Stimulated activated CD4-positive, alpha-beta T cell treated with anti-CD3 and anti-CD28 coated beads, Interleukin-2, amount 100 ng/mL, for 24 hours (primary cell): ENCODE measurements at places on chromosomes 1 and 21.

- DNase-seq: peak; percentile 30
Measured at GRCh38 chr1:154784924-154785531, 85.1 kb downstream of the KCNN3 start.

DNA sequence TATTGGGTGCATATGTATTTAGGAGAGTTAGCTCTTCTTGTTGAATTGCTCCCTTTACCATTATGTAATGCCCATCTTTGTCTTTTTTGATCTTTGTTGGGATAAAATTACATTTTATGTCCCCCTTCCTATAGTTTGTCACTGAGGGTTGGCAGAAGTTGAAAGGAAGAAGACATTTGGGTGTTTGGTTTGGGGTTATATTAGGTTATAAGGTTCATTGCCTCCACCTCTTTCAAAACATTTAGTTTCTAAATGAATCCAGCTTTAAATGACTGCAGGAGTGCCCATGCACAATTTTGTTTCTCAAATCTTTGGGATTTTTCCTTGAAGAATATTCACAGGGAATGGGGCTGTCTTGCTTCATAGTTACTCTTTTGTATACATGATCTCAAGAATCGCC is 14.6 kb upstream of the LGALS8 start:
- DNase-seq: no peak

- no peak for DNase-seq
Measured at GRCh38 chr1:109543283-109543987, 3.8 kb downstream of the GPR61 start.

DNA sequence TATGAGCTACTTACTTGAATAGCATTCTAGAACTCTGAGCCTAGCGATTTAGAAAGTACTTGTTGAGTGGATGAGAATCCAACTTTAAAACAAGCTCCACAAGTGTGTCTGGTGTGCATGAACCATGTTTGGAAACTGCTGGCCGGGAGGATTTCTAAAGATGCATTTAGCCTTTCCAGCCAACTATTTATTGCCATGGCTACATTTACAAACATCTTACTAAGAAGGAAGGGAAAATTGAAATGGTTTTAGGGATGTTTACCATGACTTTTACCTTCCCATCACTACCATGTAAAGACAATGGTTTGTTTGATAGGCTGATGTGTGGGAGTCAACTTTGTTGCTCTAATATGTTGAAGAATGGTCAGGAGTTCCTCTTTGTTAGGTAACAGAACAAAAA is 37.7 kb upstream of the ARHGAP29 start:
- DNase-seq: no peak

DNA sequence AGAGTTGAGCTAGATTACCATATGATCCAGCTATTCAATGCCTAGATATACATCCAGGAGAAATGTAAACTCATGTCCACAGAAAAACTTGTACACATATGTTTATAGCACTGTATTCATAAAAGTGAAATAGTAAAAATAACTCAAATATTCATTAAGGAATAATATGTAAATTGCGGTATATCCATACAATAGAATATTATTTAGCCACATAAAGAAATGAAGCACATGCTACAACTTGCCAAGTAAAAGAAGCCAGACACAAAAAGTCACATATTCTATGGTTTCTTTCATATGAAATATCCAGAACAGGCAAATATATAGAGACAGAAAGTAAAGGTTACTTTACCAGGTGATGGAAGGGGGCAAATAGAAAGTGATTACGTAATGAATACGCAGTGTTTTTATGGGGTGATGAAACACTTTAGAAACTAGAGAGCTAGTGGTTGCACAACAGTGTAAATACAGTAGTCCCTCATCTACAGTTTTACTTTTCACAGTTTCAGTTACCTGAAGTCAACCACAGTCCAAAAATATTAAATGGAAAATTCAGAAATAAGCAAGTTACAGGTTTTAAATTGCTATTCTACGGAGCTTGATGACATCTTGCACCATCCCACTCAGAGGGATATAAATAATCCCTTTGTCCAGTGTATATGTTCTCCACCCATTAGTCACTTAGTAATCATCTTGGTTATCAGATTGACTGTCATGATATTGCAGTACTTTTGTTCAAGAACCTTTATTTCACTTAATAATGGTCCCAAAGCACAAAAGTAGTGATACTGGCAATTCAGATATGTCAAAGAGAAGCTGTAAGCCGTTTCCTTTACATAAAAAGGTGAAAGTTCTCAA is 62.3 kb downstream of the ZNF644 start:
- no peak for DNase-seq

- DNase-seq: no peak
Measured at GRCh38 chr1:226988334-226988666, 48.2 kb downstream of the COQ8A start.

DNA sequence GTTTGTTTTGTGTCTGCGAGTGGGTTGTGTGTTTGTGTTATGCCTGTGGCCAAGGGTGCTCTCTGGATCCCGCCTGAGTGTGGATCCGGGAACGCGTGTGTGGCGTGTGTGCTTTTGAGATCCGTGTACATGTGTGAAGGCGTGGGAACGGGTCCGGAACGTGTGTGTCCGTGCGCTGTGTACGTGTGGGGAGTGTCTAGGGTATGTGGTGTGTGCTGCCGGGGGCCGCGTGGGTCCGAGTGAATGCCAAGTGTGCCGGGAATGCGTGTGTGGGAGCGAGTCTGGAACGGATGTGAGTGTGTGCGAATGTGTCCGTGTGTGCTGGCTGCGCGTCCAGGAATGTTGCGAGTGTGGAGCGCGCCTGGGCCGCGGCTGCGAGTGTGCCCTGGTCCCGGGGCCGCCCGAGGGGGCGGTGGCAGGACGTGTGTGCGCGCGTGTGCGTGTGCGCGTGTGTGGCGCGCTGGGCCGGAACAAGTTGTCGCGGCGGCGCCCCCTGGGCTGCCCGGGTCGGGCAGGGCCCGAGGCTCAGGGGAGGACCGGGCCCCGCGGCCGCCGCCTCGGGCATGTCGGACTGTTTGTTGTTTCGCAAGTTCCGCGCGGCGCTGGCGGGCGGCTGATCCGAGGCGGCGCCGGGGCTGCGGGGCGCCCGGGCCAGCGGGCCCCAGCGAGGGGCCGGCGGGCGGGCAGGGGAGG is 953 bp downstream of the PTPRU start:
- peak; percentile 25 for DNase-seq

DNA sequence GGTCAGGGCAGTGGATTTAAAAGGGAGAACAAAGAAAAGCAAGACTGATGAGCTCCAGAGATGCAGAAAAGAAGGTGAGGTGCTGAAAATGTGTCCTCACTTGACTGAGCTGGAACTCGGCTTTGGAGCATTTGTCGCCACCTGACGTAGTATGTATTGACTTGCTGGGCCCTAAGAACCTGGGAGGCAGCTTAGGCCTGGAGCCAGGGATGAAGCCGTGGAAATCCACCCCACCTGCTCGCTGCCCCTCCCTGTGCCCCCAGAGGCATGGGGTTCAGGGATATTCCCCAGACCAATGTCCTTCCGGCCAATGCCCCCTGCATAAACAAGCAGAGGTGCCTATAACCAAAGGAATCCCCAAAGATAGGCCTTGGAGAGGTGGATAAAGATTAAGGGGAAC is 14.3 kb downstream of the MRAP start:
- DNase-seq: no peak

- DNase-seq: no peak
Measured at GRCh38 chr1:156692925-156693847, 12.2 kb downstream of the CRABP2 start.

- peak; percentile 19 for DNase-seq
Measured at GRCh38 chr1:36864182-36864822, 170.0 kb downstream of the GRIK3 start.

DNA sequence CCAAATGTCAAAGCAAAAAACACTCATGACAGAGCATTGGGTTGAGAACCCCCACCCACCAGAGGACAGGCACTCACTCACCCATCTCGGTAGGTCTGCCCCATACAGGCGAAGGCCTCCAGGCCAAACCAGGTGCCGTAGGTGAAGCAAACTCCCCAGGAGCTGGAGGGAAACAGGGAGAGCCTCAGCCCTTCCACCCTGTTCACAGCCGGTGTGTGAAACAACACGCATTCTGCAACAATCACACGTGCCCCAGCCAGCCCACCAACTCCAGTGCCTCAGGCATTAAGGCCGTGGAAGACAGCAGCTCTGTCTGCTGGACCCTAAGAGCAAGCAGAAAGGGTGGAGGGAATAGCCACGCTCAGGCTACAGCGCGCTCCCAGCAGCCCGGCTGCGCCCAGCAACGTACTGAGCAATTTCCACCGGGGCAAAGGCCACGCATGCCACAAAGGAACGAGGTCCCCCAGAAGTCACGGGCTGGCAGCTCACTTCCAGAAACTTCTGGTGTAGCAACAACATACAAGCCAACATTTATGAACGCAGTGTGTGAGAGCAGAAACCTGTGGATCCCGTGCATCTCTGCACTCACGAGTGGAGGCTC is 11.4 kb upstream of the SPATC1L start:
- no peak for DNase-seq

- DNase-seq: no peak
Measured at GRCh38 chr1:204113896-204114295, 37.9 kb downstream of the ETNK2 start.
